ENCODE measurements at places on chromosomes 3 and 15.

- no peak for DNase-seq
These were observed 63.8 kb upstream of the SNRPA1 start for GRCh38 chr15:101358895-101359294.

DNA sequence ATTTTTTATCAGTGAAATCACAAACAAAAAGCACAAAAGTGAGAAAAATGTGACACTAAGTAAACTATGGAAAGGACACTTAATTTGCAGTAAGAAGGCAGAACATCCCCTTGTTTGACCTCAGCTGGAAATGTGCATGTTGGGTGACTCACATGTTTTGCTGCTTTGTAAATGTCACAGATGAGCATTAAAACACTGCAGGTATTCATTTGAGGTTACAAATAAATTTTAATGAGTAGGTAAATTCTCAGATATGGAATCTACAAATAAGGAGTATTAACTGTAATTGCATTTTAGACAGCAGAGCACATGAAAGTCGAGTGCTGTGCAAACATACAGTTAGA lies 20.3 kb downstream of the CHMP2B start:
- no peak for DNase-seq

GRCh38 chr15:83305704-83306291 lies 21.3 kb upstream of the BNC1 start:
- no peak for DNase-seq

DNA sequence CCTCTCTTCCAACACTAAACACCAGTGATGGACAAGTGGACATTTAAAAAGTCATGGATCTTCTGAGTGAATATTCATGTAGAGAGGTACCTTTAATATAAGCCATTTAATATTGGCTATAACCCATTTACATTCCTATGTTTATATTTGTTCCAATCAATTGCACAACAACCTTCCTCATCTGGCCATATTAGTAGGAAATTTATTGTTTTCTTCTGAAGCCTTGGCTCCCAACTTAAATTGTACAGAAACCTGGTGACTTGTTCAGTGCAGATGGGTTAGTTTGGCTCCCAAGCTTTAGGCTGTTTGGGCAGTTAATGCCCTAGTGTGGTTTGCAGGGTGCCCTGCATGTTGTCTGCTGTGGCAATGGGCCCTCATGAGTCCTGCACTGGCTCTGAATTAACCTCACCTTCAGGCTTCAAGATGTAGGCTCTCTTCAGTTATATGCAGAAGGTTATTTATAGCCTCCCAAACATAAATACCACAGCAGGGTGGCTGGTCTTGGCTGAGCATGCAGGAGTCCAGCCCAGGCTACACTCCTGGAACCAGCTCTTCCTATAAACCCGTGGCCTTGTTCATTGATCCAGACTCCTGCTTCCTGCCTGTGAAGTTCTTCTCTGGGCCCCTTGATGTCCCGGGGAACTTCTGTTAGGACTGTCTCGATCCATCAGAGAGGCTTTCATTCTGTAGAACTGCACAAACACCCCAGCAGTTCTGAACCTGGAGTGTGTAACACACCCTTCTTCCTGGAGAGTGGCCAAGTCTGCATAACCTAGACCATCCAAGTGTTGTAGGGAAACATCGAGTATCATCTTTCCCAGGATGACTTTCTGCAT lies 57.0 kb downstream of the DUT start:
- DNase-seq = no peak

GRCh38 chr3:56839784-56840715 lies 38.3 kb upstream of the ARHGEF3 start:
- no peak for DNase-seq

DNA sequence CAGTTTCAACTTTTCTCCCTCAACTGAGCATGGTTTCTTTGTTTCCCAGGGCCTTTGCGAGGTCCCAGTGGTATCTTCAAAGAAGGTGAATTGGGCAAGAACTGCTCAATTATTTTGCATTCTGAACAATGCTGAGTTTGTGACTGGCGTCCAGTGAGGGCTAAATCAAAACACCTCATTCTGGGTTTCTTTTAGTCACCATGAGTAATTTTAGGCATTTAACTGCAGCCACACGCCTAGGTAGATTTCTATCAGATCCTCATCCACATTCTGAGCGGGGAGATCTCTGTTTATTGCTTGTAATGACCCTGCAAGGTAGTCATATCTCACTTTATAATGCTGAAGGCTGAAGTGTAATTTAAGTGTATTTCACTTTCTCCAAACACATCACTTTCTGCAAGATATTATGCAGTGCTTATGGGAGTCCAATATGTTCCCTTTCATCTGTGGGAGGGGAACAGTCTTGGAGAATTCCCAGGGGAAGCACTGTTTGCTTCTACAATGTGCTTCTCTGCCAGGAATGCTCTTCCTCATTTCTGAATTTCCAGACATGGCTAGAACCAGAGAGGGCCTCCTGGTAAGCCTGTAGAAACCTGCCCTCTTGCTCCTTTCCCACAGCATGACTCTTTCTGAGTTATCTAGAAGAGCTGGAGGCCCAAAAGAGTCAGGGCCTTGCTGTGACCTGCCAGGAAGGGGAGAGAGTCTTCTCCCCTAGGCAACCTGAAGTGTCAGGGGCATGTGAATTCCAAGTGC lies 91.7 kb downstream of the FRMD4B start:
- DNase-seq = no peak

GRCh38 chr15:97165205-97165604 lies 795.3 kb upstream of the ARRDC4 start:
- no peak for DNase-seq

GRCh38 chr3:143895805-143896204 lies 47.5 kb upstream of the SLC9A9 start:
- DNase-seq = peak; percentile 73

GRCh38 chr3:98733053-98733811 lies 29.9 kb upstream of the ST3GAL6 start:
- peak; percentile 63 for DNase-seq

- DNase-seq = no peak
These were observed 63.7 kb upstream of the SMAD6 start for GRCh38 chr15:66638377-66638776.
